ENCODE measurements at places on chromosomes 3 and 15.
A peak's percentile ranks its signal among the peaks of the same experiment; 100 is the strongest.

DNA sequence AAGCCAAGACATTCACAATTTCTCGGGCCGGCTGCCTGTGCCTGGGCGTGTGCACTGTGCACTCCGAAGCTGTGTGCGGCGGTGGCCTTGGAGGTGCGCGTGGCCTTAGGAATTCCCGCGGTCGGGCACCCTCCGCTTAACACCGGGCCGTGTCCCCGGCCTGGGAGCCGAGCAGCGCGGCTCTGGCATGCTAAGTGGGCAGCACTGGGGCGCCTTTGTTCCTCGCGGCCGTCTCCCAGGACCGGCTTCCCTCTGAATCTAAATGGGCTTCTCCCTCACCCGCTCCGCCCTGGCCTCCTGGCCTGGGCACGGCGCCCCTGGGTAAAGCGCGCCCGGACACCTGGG lies 498 bp upstream of the ARNT2 start:
- H3K27me3 ChIP-seq = no peaks in the 10 kb centered on the region
- DNase-seq = no peak
- peaks cover 7% of the 10 kb centered on the region for H3K4me1 ChIP-seq
- H3K27ac ChIP-seq = no peak overlapping the region
- no peaks in the 10 kb centered on the region for H3K36me3 ChIP-seq

- DNase-seq = peak; percentile 88
- peaks cover 32% of the 10 kb centered on the region for H3K4me1 ChIP-seq
- H3K36me3 ChIP-seq = no peaks in the 10 kb centered on the region
- no peaks in the 10 kb centered on the region for H3K27me3 ChIP-seq
- H3K27ac ChIP-seq = no peak overlapping the region
These were observed 178.2 kb downstream of the TNIK start for GRCh38 chr3:171282041-171282440.

- H3K4me1 ChIP-seq = peaks cover 3% of the 10 kb centered on the region
- no peak overlapping the region for H3K4me3 ChIP-seq
- H3K36me3 ChIP-seq = no peaks in the 10 kb centered on the region
- no peaks in the 10 kb centered on the region for H3K27me3 ChIP-seq
- no peak overlapping the region for H3K27ac ChIP-seq
These were observed 33.7 kb upstream of the SYNM start for GRCh38 chr15:99071091-99071680.

GRCh38 chr3:63863150-63864007 lies at the start of the genes ATXN7 and THOC7:
TSS of gene ATXN7 (plus strand) at chr3:63863867. CDS start at chr3:63912599, 48,732 bp downstream.
TSS of gene THOC7 (minus strand) at chr3:63863805. CDS start at chr3:63863790, 15 bp downstream.
- no peaks in the 10 kb centered on the region for H3K27me3 ChIP-seq
- no peaks in the 10 kb centered on the region for H3K36me3 ChIP-seq
- H3K4me3 ChIP-seq = peak within 1 kb of the TSS; percentile 80
- peak within 1 kb of the TSS; percentile 90 for H3K27ac ChIP-seq
- peak; percentile 25 for DNase-seq
- peaks cover 7% of the 10 kb centered on the region for H3K4me1 ChIP-seq

DNA sequence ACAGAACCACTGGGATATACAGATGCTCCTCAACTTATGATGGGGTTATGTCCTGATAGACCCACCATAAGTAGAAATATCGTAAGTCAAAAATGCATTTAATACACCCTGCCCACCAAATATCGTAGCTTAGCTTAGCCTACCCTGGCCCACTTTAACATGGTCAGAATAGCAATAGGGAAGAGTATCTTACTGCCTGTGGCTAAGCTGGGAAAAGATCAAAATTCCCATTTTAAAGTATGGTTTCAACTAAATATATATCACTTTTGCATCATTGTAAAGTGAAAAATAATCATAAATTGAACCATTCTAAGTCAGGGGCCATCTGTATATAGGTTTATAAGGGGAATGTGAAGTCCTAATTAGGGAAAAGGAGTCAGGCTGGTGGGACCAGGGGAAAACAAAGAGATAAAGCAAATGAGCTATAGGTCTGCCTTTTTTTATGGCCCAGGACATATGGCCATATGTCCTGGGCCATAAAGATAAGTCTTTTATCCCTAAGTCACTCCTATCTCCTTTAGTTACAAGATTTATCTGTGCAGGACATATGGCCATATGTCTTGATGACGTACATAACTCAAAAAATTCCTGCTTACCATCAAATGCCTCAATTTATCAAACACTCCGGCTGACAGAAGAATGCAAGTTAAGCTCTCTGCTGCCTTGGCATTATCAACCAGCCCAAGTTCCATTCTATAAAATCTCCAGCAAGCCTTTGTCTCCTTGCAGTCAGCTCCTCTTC lies 11.2 kb downstream of the RTP3 start:
- no peak overlapping the region for H3K27ac ChIP-seq
- no peaks in the 10 kb centered on the region for H3K27me3 ChIP-seq
- DNase-seq = no peak
- H3K4me3 ChIP-seq = no peak overlapping the region

DNA sequence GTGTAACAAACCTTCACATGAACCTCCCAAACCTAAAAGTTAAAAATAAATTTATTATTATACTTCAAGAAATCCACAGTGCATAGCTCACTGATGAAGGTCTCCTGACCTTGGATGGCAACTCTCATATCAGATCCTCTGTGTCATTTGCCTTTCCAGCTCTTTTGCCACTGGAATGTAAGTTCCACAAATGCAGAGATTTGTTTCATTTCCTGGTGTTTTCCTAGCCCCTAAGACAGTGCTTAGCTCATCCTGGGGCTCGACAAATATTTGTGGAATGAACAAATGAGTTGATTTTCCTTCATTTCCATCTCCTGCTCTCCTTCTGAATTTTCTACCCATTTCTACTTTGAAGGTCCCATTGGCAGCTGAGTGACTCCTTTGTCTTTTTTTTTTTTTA lies 56.0 kb downstream of the FRMD4B start:
- H3K36me3 ChIP-seq = no peaks in the 10 kb centered on the region
- H3K4me1 ChIP-seq = peaks cover 4% of the 10 kb centered on the region
- H3K27ac ChIP-seq = peak overlapping the region; percentile 14
- peaks cover 2% of the 10 kb centered on the region for H3K27me3 ChIP-seq

DNA sequence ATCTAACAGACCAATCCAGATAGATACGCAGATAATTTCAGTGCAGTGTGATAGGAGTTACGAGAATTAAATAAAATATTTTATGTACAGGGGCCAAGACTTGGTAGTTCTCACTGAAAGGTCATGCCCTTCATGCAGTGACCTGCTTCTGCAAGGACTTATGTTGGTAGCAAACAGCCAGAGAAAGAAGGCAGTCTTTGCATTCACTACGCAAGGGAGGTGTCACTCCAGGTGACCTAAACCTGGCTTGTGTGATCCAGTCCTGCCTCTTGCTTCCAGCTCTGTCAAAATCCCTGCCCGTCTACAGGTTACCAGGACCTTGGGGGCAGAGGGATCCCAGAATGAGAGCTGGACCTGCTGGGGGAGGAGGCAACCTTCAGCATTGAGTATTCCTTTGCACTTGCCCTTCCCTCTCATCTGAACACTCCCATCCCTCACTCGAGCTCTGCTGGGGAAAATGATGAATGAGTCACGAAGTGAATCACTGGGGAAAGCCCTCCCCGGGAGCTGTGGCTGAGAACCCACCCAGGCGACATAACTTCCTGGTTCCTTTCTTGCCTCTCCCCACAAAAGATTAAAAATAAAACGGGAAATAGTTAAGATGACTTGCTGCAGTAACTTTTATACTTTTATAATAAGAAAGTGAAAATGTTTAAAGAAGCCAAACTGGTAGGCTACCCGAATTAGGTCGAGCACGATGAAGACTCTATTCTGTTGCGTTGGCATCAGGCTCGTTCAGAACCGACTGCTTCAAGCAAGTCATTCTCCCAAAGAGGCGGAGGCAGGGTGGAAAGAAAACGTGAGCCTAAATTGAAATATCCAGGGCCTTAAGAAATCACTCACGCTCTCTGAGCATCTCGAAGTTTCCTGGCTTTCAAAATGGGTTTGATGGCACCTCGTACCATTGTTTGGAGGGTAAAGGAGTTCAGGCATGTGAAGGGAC lies 216.1 kb downstream of the SLCO3A1 start:
- no peaks in the 10 kb centered on the region for H3K27me3 ChIP-seq
- H3K4me1 ChIP-seq = peaks cover 21% of the 10 kb centered on the region
- no peaks in the 10 kb centered on the region for H3K36me3 ChIP-seq

GRCh38 chr3:135349254-135349948 lies 554.3 kb downstream of the EPHB1 start:
- H3K36me3 ChIP-seq = no peaks in the 10 kb centered on the region
- DNase-seq = no peak
- H3K27ac ChIP-seq = no peak overlapping the region
- H3K4me3 ChIP-seq = no peak overlapping the region

DNA sequence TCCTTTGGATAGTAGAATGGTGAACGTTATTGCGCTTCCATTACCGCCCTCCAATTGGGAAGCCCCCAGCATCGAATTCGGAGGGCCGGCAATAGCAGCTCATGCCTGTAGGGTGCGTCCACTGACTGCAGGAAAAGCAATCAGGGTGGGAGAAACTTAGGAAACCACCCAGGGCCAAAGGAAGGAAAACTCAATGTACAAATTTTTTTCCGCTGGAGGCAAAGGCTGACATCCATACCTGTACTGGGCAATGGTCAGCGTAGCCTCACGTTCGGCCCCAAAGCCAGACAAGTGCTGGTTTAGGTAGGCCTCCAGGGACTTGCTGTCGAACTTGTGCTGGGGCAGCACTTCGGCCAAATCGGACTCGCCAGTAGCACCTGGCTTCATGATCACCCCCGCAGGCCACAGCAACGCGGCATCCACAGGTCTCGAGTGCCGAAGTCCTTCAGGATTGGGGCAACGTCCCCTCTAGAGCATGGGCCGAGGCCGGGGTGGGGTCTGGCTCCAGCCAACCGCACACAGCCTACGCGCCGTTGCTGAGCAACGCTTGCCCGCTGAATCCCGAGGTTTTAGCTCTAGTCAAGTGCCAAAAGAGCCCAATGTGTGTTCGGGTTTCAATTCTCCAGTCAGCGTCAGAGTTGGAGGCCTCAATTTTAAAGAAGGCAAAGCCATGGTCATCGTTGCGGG lies at the start of gene ACAD11:
Gene ACAD11, minus strand, starts transcription at position 445 of the 687 bp plus-strand sequence. Its CDS starts 58 bp downstream, at position 387.
- DNase-seq = peak; percentile 75
- H3K36me3 ChIP-seq = no peaks in the 10 kb centered on the region
- peak within 1 kb of the TSS; percentile 91 for H3K27ac ChIP-seq
- H3K27me3 ChIP-seq = no peaks in the 10 kb centered on the region
- H3K4me3 ChIP-seq = peak within 1 kb of the TSS; percentile 96

GRCh38 chr15:58522391-58522790 lies 90.6 kb downstream of the LIPC start:
- peaks cover 15% of the 10 kb centered on the region for H3K4me1 ChIP-seq
- no peaks in the 10 kb centered on the region for H3K36me3 ChIP-seq
- H3K27ac ChIP-seq = no peak overlapping the region

DNA sequence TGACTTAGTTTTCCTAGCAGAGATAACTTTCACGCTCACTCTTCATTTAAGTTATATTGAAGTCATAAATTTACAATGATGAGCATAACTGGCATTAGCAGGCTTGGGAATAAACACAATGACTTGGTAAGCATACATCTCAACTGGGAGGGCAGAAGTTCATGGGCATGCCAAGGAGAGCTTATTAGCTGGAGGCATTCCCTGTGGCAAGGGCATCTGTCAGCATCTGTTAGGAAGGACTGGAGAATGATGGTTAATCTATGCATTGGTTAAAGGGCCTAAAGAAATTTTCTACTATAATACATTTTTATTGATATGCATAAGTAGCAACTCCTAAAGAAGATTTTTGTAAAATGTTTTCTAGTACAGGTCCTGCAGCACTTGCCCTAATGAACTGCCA lies 52.4 kb downstream of the NEK11 start:
- no peaks in the 10 kb centered on the region for H3K4me1 ChIP-seq
- no peak for DNase-seq
- no peaks in the 10 kb centered on the region for H3K36me3 ChIP-seq
- H3K27ac ChIP-seq = no peak overlapping the region
- H3K27me3 ChIP-seq = no peaks in the 10 kb centered on the region

GRCh38 chr15:100573526-100573925 lies 28.5 kb downstream of the LINS1 start:
- no peak overlapping the region for H3K27ac ChIP-seq
- no peaks in the 10 kb centered on the region for H3K27me3 ChIP-seq
- no peaks in the 10 kb centered on the region for H3K4me1 ChIP-seq
- H3K36me3 ChIP-seq = peaks cover 5% of the 10 kb centered on the region

- H3K4me3 ChIP-seq = no peak overlapping the region
- DNase-seq = peak; percentile 30
- no peaks in the 10 kb centered on the region for H3K27me3 ChIP-seq
- H3K4me1 ChIP-seq = peaks cover 3% of the 10 kb centered on the region
- peaks cover 23% of the 10 kb centered on the region for H3K36me3 ChIP-seq
These were observed 66.9 kb upstream of the CSPG5 start for GRCh38 chr3:47645551-47645950.

DNA sequence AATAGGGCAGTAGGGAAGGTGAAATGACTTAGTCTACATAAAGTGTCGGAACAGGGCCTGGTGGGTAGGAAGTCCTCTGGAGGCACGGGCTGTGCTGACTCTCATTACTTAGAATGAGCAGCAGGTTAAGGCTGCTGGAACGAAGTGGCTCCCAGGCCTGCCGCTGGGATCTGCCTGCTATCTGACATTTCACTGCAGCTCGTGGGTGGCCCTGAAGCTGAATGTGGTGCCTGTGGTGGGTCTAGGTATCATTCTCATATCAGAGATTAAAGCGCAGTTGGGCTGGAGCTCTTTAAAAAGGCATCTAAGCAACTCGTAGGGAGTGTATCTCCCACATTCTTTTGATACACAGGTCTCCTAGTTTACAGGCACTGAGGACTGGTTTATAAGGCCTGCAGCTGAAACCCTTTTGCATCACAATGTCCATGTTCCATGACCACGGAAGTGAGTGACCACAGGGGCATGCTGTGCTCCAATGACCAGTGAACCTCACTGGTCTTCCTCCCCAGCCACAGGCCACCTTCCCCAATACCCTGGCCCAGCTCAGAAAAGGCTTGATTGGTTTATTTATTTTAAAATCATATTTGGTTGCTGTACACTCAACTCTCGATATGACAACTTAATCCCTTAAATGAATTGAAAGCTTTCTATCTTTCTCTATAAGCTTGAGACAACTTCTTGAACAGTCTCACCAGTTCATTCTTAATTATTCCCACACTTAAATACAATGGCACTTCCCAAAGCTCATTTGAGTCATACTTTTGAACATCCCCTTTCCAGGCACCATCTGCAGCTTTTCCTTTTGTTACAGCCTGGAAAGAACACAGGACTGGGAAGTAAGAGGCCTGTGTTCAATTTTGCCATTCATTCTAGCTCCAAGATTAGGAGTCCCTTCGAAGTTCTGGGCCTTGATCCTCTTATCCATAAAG lies 19.0 kb downstream of the ADAMTS9 start:
- no peaks in the 10 kb centered on the region for H3K4me1 ChIP-seq
- no peaks in the 10 kb centered on the region for H3K36me3 ChIP-seq
- DNase-seq = no peak
- no peak overlapping the region for H3K4me3 ChIP-seq

DNA sequence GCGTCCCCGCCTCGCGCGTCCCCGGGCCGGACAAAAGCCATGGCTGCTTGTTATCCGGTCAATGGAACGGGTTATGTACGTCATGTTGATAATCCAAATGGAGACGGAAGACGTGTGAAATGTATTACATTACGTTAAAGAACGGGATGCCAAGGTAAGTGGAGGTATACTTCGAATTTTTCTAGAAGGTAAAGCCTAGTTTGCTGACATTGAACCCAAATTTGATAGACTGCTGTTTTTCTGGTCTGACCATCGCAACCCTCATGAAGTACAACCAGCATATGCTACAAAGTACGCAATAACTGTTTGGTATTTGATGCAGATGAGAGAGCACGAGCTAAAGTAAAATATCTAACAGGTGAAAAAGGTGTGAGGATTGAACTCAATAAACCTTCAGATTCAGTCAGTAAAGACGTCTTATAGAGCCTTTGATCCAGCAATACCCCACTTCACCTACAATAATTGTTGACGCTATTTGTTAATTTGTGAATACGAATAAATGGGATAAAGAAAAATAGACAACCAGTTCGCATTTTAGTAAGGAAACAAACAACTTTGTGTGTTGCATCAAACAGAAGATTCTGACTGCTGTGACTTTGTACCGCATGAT lies 19.8 kb downstream of the WDR73 start:
- H3K4me3 ChIP-seq = peak overlapping the region; percentile 54
- H3K36me3 ChIP-seq = peaks cover 13% of the 10 kb centered on the region
- peaks cover 24% of the 10 kb centered on the region for H3K4me1 ChIP-seq
- peak overlapping the region; percentile 59 for H3K27ac ChIP-seq
- DNase-seq = no peak

Measured in astrocyte (in vitro differentiated cells and primary cell).